ENCODE measurements at places on chromosomes 16 and 17.

- DNase-seq = no peak
Observed at GRCh38 chr17:10318535-10318934, 54.3 kb downstream of the MYH13 start.

DNA sequence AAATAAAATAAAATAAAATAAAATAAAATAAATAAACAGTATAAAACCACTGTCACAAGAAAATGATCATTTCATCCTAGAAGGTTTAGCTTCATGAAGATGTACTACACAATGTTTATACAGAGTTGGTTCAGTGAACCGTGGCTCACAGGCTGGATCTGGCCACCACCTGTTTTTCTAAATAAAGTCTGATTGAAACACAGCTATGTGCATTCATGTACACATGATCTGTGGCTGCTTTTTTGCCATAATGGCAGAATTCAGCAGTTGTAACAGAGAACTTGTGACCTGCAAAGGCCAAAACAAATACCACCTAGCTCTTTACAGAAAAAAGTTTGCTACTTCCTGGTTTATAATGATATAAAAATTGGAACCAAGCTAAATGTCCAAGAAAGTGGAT is 12.6 kb upstream of the RPRML start:
- no peak for DNase-seq

GRCh38 chr16:22250522-22250921 is 44.4 kb downstream of the EEF2K start:
- DNase-seq = no peak

DNA sequence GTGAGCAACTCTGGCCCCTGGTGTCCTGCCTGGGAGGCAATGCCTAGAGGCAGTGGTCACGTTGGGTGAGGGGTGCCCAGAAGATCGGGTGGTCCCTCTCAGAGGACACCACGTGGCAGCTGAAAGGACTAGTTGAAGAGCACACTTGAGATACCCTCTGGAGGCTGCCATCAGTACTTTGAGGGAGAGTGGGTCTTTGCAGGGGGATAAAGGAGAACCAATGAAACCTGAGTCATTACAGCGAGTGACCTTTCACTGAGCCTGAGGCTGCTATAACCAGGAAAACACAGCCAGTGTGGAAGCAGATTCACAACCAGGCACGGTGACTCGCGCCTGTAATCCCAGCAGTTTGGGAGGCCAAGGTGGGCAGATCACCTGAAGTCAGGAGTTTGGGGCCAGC is 18.9 kb downstream of the CA4 start:
- DNase-seq = no peak

DNA sequence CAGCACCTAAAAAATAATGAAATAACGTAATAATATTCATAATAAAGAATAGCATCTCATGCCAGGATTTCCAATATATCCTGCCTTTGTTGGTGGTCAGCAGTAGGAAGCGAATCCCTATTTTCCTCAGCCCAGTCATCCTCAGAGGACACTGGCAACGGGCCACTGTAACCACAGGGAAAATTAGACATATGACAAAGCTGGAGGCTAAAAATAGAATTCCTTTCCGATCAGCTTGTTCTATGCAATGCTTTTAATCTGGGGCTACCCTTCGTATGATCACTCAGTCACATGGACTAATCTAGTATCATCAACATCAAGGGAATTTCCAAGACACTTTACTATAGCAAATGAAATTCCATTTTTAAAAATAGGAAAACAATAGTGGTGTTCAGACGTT is 246.9 kb upstream of the KCNJ16 start:
- no peak for DNase-seq

DNA sequence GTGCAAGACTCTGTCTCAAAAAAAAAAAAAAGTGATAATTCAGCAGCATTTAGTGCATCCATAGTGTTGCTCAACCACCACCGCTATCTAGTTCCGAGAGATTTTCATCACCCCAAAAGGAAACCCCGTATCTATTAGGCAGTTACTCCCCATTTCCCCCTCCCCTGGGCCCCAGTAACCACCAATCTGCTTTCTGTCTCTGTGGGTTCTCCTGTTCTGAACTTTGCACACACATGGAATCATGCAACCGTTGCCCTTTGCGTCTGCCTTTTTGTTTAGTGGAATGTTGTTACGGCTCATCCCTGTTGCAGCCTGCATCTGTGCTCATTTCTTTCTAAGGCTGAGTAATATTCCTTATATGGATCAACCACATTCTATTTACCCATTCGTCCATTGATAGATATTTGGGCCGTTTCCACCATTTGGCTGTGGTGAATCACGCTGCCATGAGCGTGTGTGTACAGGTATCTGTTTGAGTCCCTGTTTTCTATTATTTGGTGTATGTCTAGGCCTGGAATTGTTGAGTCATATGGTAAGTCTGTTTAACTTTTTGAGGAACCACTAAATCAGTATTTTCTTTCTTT is 8.7 kb upstream of the SYNGR2 start:
- no peak for DNase-seq

DNA sequence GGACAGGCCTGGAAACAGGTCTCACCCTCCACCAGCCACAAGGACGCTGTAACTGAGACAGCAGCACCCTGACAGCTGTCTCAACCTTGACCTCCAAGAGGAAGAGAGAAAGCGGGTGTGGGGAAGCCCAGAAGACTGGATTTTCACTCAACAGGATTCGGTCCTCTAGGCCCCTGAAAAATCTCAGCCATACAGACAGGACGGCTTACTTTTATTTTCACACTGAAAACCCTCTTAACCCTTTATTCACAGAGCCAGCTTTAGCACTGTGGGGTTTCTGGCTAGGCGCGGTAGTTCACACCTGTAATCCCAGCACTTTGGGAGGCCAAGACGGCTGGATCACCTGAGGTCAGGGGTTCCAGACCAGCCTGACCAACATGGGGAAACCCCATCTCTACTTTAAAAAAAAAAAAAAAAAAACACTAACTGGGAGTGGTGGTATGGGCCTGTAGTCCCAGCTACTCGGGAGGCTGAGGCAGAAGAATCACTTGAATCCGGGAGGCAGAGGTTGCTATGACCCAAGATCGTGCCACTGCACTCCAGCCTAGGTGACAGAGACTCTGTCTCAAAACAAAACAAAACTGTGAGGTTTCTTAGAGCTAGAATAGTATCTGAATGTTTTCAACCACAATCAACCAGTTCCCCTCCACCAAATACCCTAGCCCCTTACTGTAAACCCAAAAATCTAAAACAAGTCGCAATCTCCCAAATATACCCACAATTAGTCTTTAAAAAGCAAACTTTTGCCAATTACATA is 5.3 kb downstream of the ANKRD11 start:
- no peak for DNase-seq

- no peak for DNase-seq
Observed at GRCh38 chr16:1619976-1620375, 7.8 kb downstream of the CRAMP1 start.

DNA sequence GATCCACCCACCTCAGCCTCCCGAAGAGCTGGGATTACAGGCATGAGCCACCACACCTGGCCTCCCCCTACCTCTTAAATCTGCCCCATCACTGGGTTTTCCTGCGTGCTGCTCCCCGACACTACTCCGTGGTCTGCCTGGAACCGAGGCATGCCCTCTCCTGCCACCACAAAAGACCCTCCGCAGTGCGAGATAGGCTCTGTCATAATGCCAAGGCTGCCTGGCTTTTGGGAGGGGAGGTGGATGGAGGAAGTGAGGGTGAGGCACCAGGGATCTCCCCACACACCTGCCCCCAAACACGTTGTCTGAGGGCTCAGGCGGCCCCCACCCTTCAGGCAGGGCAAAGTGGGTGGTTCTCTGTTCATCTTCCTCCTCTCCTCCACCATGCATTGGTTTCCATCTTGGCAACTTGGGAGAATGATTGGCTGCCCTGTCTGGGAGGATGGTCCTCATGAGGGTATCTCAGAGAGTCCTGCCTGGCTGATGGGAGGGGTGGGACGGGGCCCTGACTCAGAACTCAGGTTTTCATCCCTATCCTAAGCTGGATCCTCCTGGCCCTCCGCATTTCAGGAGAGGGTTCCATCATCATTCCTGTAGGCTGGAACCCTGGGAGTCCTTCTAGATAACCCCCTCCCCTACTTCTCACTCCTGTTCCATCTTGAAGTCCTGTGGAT is 23.2 kb downstream of the IGFBP4 start:
- DNase-seq = no peak

GRCh38 chr16:69313469-69313868 is 2.3 kb downstream of the VPS4A start:
- no peak for DNase-seq

GRCh38 chr16:73058616-73059409 is 10.9 kb upstream of the ZFHX3 start:
- DNase-seq = no peak

DNA sequence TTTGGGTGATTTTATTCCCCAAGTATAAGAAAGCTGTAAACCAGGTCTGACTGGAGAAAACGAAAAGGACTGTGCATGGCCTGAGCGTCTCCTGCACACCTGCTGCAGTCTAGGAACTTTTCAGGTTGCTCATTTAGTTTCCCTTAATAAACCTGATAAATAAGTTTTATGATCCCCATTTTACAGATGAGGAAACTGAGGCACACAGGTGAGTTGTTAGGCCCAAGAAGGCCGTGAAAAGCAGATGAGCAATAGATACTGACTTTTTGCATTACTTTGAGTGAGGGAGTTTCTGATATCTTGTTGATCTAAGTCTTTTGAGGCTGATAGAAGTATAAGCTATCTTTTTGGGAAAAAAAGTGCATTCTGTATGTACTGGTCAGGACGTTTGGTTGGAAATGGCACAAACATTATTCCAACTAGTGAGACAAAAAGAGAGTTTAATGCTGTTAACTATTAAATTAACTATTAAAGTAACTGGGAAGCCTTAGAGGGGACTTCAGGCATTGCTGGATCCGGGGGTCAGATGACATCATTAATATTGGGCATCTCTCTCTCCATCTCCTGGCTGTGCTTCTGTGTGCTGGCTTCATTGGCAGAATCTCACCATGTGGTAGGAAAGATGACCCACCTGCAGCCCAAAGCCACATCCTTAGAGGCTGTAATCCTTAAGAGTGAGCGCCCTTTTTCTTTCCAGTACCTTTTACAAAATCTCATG is 163.4 kb downstream of the CMIP start:
- no peak for DNase-seq

DNA sequence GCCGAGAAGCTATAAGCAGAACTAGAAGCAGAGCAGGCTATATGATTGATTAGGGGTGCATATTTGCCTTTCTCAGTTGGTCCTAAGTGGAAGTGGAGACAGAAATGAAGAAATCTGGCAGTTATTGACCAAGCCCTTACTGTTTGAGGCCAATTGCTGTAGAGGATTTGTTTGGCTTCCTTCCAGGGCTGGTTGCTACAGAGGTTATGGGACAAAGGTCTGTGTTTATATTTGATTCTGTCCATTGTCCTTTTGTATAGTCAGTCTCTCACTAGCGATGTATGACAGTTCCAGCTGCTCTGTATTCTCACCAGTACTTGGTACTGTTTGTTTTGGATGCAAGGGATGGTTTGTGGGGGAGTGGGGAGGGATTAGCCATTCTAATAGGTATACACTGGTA is 7.3 kb upstream of the ALOX15 start:
- DNase-seq = no peak

DNA sequence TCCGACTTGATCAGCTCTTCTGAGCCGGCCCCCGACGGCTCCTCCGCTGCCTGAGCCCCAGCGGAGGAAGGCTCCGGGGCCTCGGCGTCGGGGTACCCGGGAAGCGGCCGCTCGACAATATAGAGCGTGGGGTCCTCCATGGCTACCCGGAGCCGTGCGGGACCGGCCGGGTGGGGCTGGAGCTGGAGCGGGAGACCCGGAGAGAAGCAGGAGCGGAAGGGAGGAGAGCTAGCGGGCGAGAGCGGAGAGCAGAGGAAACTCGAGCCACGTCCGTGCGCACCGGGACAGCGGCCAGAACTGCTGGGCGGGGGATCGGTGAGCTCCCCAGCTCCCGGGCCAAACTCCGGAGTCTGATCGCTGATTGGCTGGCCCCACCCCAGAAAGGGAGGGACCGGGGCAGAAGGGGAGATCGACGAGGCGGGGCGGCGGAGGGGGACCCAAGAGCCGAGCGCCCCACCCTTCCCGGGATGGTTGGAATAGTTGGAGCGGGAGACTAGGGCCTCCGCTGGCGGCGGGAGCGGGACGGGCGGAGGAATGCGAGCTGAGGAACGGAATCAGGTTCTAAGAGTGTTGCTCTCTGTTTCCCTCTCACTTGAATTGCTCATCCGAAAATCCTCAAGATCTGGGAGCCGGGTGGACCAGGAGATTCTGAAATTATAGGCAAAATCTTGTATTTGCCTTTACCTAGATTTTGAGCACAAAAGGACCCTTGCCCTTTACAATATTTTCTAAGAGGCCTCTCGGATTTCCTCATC is at the start of gene CAVIN1:
TSS of gene CAVIN1 (minus strand) at position 299 of the 755 bp plus-strand sequence. CDS start at position 140, 159 bp downstream.
- DNase-seq = no peak

- DNase-seq = no peak
Observed at GRCh38 chr17:5200360-5200759, 8.7 kb upstream of the ZNF594 start.

GRCh38 chr17:30363715-30364202 is 15.0 kb upstream of the CPD start:
- no peak for DNase-seq

DNA sequence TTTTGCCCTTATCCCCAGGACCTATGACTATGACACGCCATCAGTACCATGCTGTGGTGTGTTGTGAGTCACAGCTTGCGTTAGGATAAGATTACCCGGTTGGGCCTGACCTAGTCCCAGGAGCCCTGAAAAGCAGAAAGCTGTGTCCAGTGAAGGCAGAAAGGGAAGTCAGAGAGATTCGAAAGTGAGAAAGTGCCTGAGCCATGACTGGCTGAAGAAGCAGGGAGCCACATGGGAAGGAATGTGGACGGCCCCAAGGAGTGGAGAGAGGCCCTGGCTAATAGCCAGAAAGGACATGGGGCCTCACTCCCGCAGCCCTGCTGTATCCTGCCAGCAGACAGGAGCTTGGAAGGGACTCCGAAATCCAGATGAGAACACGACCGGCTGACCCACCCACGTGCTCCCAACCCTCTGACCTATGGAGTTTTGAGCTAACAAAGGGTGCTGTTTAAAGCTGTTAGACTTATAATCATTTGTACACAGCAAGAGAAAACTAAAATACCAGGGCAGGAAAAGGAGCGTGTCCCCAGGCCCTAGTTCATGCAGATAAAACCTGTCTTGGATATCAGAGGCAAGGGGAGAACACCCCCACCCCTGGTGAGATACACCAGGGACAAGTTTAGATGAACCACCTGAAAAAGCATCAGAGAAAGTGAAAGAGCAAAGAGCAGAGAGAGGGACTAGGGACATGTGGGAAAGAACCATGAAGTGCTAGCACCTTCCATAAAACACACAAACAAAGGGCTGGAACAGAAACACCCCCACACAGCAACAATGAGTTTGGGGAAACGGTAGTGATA is 115.3 kb downstream of the SLC39A11 start:
- DNase-seq = no peak

DNA sequence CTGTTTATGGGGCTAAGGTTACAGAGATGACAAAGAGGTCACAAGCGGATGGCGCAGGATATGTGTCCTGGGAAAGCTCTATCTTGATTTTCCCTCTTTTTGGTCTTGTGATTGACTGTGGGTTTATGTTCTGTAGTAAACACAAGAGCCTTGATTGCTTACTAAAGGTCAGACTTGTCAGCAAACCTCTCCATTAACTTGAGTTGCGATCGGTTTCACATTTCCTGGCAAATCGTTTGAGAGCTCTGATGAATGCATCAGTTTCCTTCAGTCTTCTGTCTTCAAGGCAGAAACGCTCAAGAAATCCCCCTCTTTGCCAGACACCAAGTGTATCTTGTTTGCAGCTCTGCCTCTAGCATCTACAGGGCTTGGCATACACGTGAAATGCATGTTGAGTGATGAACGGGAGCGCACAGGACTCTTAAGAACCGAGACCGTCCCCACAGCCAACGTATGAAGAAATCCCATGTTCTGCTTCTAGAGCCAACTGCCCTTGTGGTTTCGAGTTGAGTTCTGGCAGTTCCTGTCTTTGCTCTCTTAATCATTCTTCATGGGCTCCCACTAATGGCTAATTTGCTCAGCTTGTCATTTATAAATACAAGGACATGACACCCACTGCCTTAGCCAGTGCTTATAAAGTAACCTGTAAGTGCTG is 143.3 kb downstream of the PITPNC1 start:
- peak; percentile 93 for DNase-seq

Measured in vagina (tissue), 2 donors.